ENCODE measurements at places on chromosomes 13 and 19.

- DNase-seq = no peak
Observed at GRCh38 chr13:46195016-46195415, 13.0 kb upstream of the LCP1 start.

DNA sequence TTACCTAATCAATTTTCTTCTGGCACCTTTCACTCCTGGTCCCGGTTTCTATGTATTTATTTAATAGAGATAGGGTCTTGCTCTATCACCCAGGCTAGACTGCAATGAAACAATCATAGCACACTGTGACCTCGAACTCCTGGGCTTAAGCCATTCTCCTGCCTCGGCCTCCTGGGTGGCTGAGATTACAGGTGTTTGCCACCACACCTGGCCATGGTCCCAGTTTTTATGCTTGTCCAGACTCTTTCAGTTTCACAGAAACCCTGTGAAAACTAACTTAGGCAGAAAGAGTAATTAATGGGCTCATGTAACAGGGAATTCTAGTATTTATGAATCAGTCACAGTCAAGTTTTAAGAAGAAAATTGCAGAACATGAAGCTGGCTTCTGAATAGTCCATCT is 9.0 kb upstream of the STK24 start:
- DNase-seq = no peak

DNA sequence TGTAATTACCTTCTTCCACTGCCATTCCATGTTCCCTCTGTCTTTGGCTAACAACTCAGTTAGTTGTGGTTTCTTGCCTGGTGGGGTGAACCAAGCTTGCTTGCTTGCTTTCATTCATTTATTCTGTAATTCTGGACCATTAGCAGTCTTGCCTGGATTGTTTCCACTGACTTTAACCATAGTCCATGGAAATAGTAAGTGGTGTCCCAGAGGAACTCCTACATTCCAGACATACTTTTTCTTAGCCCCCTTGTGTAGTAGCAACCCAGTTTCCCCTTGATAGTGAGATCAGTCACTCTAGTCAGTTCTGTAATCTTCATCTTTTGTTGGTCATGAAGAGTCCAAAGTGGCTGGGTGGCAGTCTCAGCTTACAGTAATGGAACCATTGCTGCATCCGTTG is 23.2 kb downstream of the PDS5B start:
- DNase-seq = no peak

- DNase-seq = no peak
Observed at GRCh38 chr13:98584668-98585397, 7.9 kb upstream of the STK24 start.

- DNase-seq = peak; percentile 35
Observed at GRCh38 chr13:44093607-44094564, 214.2 kb downstream of the LACC1 start.

DNA sequence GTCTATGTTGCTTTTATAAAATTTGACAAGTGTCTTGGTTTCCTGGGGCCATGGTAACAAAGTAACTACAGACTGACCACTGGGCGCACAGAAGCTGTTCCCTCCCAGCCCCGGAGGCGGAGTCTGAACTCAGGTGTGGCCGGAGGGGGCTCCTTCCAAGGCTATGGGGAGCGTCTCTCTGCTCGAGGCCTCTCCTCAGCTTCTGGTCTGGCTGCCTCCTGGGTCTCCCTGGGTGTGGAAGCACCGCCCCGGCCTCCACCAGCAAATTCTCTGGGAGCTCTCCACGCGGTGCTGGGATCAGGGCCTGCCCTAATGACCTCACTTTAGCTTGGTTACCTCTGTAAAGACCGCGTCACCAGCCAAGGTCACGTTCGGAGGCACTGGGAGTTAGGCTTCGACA is 45.7 kb upstream of the F7 start:
- no peak for DNase-seq

- no peak for DNase-seq
Observed at GRCh38 chr13:73251626-73252265, 192.9 kb downstream of the KLF5 start.

GRCh38 chr13:113970810-113971470 is 2.9 kb downstream of the C13orf46 start:
- DNase-seq = no peak

GRCh38 chr13:24187185-24187584 is 26.7 kb downstream of the SPATA13 start:
- no peak for DNase-seq

GRCh38 chr13:42878721-42879120 is 97.3 kb downstream of the FAM216B start:
- no peak for DNase-seq

DNA sequence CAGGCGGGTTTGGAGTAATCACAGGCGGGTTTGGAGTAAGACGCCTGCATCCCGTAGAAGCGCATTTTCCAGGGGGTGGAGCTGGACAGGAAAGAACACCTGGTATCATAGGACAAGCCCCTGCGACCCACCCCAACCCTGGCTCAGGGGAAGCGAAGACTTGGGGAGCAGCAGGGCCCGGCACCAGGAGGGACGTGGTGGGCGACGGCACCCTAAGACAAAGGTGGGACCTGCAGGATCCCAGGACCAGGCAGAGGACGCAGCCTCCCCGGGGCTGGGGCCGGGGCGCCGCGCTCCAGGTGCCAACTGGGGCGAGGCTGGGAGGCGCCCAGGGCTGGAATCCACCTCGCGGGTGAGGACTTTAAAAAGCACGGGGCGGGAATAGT is 520 bp downstream of the ZNF600 start:
- no peak for DNase-seq

DNA sequence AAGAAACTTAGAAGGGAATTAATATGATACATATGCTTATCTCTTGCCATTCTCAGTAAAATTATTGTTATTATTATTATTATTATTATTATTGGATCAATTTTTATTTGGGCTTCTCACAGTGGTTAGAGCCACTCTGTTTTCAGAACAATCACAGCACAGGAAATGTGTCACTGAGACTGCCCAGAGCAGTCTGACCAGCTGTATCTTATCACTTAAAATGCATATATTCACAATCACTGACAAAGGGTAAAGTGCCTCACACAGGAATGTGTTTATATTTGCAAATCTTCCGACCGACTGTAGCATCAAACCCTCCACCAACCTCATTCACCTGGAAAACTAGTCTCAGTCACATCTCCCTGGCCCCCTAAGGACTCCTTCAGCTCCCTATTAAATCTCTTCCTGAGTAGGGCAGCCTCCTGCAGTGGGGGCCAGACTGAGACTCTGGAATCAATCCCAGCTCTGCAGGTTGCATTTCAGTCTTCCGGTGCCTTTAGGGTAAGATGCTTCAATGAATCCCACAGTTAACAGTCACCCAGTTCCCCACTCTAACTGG is 738.3 kb upstream of the SLITRK5 start:
- DNase-seq = no peak

DNA sequence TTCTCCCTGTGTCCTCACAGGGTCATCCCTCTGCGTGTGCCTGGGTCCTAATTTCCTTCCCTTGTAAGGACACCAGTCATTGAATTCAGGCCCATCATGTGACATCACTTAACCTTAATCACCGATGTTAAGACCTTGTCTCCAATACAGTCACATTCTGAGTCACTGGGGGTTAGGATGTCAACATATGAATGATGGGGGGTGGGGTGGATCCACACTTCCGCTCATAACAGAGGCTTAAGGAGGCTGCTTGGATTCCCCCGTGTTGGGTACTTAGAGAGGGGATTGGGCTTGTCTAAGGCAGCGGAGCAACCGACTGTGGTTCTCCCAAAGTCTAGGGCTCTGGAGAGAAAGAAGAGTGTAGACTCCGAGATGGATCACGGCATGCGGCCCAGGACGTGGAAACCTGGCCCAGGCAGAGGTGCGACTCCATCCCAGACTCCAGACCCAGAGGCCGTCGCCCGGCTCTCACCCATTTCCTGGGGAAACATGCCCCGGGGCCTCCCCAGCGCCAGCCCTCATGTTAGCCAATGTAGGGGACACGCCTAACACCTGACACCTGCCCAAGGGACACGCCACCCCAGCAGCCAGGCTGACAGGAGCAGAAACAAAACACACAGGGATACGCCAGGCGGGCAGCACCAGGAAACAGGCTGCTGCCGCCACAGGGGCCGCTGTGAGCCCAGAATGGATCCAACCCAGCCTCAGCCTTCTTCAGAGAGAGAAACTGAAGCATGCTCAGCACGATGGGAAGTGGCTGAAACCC is 17.1 kb upstream of the IGLON5 start:
- DNase-seq = no peak

GRCh38 chr13:110520431-110521295 is 40.9 kb downstream of the RAB20 start:
- DNase-seq = no peak

DNA sequence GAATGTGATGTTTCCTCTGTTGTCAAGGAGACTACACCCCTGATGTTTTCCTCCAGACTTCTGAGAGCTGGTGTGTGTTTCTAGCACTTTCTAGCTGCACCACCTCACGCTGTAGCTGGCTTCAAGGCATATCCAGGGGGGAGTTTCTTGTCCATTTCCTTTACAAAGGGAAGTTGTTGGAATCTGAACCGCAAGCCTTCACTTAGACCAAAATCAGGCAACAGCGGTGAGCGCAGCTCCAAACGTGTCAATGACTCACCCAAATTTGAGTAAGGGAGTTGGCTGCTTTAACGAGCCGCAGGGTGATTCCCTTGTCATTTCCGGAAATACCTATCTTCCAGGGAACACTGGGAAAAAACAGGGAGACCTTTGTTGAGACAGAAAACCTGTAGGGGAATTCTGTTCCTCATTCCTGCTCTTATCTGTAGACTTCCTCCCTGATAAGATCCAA is 2.5 kb downstream of the LDLR start:
- DNase-seq = peak; percentile 88

- no peak for DNase-seq
Observed at GRCh38 chr13:50697746-50698539, 145.5 kb downstream of the DLEU7 start.

GRCh38 chr13:107799001-107799400 is 416.3 kb downstream of the LIG4 start:
- DNase-seq = no peak

DNA sequence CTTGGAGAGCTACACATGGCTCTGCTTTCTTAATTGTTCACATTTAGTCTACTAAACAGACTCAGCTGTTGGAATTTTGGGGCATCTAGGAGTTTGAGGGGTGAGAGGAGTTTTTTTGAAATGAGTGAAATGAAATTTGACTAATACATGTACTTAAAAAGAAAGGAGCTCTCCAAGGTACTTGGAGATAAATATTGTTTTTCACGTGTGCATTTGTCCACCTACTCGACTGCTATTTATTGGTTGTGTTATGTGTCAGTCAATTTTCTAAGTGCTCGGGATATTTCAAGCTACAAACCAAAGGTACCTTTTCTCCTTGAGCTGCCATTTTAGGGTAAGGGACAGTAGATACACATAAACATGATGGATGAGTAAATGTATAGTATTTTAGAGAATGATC is 697.0 kb downstream of the LIG4 start:
- DNase-seq = peak; percentile 0

DNA sequence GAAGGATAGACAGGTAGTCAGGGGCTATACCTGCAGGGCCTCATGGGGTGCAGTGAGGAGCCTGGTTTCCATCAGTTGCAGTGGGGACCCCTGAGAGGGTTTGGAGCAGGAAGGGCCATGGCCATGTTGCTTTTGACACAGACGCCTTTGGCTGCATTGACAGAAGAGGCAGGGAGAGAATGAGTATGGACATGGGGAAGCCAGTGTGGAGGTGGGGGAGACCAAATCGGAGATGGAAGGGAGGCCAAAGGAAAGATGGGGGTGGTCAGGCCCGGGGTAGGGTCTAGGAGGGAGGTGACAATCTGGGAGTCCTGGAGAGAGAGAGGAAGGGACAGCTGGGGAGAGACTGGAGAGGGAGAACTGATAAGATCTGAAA is 1.3 kb downstream of the HSD11B1L start:
- DNase-seq = no peak

DNA sequence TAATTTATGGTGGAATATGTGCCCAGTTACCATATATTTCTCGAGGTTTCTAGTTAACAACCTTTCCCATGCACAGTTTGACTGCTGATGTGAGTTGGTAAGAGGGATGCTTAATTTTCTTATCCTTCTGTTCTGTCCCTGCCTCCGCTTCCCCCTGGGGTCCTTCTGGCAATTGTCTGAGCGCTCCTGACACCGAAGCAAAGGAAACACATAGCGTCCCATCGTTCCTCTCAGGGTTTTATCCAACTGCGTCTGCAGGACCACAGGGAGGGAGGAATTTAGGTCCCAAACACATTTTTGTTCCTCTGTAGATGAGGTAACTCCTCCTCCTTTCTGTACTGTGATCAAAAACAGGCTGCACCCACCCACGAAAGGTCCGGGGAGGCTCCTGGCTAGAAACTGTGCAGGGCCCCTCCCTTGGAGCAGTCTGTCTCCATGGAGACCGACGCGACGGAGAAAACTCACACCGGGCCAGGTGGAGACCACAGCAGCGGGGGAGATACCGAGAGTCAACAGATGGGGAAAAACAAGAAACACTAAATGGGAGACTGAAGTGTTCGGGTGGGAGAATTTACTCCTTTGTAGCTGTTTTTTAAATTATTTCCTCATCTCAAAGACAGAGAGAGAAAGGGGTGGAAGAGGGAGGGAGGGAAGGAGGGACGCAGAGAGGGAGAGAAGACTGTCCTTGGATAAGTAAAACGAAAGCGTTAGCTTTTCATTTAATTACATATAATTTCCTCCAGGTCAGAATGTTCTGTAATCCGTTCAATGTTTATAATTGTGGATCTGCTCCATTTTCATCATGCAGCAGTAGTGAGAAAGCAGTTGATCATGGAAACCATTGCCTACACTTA is 191.8 kb upstream of the NBEA start:
- peak; percentile 69 for DNase-seq

- no peak for DNase-seq
Observed at GRCh38 chr19:28301463-28301862, 911.5 kb downstream of the UQCRFS1 start.

- DNase-seq = peak; percentile 11
Observed at GRCh38 chr13:44819245-44819644, 170.0 kb downstream of the NUFIP1 start.

- DNase-seq = no peak
Observed at GRCh38 chr13:38902551-38902950, 88.1 kb downstream of the STOML3 start.

DNA sequence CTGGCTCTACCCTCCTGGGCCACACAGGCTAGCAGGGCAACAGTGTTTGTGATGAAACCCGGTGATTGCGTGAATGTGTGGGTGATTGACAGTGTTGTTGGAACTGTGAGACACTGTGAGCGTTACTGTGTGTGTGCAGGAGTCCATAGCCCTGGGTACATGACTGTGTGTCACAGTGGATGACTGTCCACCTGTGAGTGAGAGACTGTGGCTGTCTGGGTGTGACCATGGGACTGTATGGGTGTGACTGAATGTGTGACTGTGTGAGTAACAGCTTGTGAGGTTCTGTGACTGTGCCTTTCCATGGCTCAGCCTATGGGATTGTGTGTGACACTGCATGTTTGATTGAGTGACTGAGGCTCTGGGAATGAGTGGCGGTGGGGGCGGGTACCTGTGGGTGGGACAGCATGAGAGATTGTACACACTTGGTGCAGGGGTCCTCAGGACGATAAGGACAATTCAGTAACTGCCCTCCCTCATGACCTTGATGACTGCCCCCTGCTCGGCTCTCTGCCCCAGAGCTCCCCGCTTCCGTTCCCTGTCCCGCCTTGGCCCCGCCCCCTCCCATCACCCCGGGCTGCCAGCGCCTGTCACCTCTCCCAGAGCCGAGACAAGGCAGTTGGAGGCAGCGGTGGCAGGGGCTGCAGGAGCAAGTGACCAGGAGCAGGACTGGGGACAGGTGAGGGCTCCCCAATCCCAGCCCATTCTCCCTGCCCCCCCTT is at the start of gene GIPR:
GIPR (plus strand) TSS at position 602 of the 722 bp plus-strand sequence. CDS start 1,300 bp downstream, outside the sequence.
- no peak for DNase-seq
